Activated CD4-positive, alpha-beta T cell treated with anti-CD3 and anti-CD28 coated beads, Interleukin-2, amount 50 U/mL, for 16 hours (primary cell): ENCODE measurements at places on chromosomes 5 and 9.

- no peak for DNase-seq
These were observed 51.7 kb upstream of the KCNMB1 start for GRCh38 chr5:170440771-170441392.

DNA sequence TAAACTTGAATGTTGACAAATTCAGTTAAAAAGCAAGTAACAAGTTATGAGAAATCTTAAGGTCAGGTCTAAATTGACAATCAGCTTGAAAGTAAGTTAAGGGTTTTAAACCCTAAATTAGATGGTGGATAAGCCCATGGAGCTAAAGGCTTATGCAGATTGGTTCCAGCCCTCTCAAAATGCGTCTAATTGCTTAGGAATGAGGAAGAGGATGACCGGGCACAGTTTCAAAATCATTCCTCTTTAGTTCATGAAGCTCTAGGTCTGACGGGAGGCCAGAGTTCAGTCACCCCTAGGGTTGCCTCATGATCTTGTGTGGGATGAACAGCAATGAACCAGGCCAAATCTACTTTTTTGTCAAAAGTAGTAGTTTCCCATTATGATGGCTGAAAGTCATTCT lies 75.4 kb downstream of the SLC38A9 start:
- no peak for DNase-seq

DNA sequence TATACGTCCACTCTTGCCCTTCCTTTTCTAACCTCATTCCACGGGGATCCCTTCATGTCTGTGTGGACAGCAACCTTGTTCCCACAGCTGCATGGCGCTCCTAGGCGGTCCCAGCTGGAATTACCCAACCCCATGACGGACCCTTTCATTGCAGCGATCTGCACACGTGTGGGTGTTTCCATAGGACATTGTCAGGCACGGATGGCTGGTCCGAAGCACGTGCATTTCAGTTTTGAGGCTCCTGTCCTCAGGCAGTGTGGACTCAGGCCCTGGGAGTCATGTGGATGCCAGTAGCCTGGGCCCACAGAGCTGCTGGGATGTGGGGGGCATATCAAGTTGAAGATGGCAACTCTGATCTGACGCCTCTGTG lies 15.0 kb downstream of the CARD19 start:
- DNase-seq, result no peak

DNA sequence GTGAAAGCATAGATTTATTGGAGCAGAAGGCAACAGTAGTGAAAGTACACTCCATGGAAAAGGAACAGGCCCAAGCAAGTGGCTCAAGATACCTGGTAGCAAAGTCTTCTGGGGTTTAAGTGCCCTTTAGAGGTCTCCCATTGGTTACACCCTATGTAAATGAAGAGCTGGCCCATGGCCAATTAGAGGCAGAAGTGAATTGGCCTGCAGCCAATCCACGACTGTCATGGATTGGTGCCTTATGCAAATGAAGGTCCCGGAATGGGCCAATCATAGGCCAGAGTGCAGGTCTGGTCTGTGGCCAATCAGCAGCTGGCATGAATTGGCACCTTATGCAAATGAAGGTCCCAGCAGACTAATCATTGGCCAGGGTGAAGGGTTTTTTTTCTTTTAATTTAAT lies 64.2 kb upstream of the PCSK5 start:
- no peak for DNase-seq

GRCh38 chr5:158023266-158023665 lies 164.3 kb upstream of the CLINT1 start:
- DNase-seq, result no peak

- no peak for DNase-seq
These were observed 2.8 kb upstream of the TEX10 start for GRCh38 chr9:100355561-100355960.

DNA sequence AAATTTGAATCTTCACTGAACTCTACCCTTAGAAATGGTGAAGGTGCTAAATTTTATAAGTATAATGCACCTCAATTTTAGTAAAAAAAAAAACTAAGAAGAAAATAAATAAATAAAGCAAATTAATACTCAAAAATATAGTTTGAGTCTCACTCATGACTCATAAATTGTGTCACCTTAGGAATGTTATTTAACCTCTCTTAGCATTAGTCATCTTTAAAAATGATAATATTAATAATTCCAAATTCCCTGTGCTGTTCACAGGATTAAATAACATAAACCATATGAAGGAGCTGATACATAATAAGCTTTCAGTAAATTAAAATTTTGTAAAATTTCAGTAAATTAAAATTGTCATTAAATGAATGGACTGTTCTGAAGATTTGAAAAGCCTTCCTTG lies 339.8 kb upstream of the RGMB start:
- no peak for DNase-seq

DNA sequence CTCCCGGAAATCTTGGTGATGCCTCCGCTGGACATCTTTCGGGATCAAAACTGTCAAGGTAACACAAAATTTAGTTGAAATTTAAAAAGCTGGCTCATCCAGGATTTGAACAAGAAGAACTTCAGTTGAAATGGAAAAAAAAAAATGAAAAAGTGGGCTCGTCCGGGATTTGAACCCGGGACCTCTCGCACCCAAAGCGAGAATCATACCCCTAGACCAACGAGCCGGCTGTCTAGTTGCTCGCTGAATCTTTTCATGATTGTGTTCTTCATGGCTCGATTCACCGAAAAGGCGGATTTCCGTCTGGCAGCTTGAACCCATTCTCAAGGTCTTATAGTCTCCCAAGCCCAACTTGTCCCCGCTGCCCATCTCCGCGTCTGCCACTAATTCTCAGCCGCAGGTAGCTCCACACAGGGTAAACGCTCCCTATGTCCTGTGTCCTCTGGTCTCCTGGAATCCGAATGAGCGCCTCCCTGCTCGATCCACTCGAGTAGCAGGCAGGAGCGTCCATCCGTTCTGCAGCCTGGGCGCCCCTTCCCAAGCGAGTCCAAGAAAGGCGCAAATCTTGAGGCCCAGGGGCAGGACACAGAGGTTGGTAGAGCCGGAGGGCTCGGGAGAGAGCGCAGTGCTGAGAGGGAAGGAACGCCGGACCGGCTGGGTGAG lies 16.2 kb downstream of the TRIM7 start:
- peak; percentile 86 for DNase-seq

GRCh38 chr9:124658165-124659017 lies 112.7 kb downstream of the NR6A1 start:
- DNase-seq, result peak; percentile 48

GRCh38 chr9:109037946-109038715 lies 24.8 kb upstream of the CTNNAL1 start:
- DNase-seq, result no peak

GRCh38 chr5:135776457-135776856 lies 58.0 kb upstream of the SLC25A48 start:
- DNase-seq, result no peak

DNA sequence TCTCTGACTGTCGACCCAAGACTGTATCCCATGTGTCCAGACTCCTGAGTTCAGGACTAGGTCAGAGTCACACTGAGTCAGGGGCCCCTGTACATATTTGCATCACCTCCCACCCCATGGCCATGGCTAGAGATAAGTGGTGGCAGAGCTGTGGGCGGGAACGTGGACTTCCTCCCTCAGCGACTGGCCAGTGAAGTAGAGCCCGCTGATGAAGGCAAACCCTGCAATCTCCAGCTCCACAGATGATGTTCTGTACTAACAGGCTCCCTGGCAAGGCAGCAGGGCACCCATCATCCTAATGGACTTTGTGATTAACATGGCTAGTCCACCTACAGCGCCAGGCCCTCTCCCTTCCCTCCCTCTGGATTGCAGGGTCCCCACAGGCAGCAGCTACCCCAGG lies 110.5 kb upstream of the LRRTM2 start:
- DNase-seq, result no peak

GRCh38 chr5:42531611-42532010 lies 108.4 kb downstream of the GHR start:
- DNase-seq, result no peak

DNA sequence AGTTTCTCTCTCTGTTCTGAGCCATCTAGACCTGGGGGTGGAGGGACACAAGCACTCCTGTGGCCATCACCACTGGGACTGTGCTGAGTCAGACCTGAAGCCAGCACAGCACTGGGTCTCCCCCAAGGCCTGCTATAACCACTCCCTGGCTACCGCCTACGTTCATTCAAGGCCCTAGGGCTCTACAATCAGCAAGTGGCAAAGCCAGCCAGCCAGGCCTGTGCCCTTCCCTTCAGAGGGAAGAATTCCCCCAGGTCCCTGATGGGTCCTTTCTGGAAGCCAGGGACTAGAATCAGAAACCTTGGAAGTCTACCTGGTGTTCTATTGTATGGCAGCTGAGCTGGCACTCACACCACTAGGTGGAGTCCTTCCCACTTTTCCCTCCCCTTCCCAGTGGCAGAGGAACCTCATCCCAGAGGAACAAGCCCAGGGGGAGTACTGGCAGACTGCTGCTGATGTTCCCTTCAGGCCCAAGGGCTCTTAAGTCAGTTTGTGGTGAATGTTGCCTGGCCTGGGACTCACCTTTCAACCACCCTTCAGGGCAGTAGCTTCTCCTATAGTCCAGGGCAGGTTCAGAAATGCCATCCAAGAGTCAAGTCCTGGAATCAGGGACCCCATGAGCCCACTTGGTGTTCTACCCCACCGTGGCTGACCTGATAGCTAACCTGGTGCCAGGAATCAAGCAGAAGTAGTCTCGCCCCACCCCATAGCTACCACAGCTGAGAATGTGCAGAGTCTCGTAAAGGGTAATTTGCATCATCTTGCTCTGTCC lies 20.0 kb downstream of the JMY start:
- no peak for DNase-seq

GRCh38 chr5:60365001-60365400 lies 335.0 kb downstream of the DEPDC1B start:
- no peak for DNase-seq

DNA sequence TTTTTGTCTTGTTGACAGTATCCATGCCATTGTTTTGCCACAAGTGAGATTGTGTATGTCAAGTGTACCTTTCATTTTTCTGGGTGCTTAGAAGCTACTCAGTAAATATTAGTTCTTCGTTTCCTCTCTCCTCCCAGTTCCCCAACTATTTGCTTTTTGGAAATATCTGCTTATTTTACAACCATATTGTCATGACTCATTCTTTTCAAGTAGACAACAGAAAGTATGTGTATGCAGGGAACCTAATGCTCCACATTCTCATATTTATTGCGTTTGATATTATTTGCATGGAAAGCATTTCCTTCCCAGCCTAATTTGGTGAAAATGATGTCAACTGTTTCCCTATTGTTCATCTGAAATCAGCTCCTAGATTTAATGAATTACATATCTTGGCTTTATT lies 483.7 kb upstream of the RIOK2 start:
- no peak for DNase-seq

DNA sequence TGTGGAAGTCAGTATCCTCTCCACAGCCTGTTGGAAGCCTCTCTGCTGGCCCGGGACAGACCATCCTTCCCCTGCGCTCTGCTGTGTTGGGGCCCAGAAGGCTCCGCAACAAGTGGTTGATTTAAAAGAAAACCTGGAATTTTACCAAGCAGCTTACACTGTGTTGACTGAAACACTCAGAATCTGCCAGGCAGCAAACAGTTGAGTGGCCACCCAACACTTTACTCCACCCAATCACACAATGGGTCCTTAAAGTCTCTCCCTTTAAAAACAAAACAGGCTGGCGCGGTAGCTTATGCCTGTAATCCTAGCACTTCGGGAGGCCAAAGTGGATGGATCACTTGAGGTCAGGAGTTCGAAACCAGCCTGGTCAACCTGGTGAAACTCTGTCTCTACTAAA lies 28.0 kb upstream of the DMRT3 start:
- DNase-seq, result no peak

GRCh38 chr9:133057006-133057405 lies 4.8 kb upstream of the CEL start:
- peak; percentile 32 for DNase-seq

- DNase-seq, result peak; percentile 20
These were observed 33.1 kb downstream of the DAB2IP start for GRCh38 chr9:121684381-121685145.

DNA sequence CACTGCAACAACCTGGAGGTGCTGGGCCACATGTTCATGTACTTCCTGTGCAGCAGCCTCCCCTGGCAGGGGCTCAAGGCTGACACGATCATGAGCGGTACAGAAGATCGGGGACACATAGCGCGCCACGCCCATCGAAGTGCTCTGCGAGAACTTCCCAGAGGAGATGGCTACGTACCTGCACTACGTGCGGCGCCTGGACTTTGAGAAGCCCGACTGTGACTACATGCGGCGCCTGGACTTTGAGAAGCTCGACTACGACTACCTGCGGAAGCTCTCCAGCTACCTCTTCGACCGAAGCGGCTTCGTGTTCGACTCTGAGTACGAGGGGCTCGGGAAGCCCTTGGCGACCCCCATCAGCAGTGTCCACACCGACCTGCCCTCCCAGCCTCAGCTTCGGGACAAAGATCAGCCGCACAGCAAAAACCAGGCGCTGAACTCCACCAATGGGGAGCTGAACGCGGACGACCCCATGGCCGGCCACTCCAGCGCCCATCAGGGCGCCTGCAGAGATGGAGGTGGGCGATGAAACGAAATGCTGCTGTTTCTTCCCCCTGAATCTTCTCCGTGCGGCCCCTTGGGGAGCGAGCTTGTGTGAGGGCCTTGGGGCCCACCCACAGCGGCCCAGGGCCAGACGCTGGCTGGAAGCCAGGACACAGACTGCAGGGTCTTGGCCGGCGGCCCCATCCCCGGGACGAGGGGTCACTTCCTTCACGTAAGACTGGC lies 56.5 kb downstream of the JAK2 start:
- no peak for DNase-seq

GRCh38 chr9:88481933-88482332 lies 53.0 kb upstream of the NXNL2 start:
- DNase-seq, result no peak

GRCh38 chr5:17004441-17005106 lies 68.5 kb upstream of the MYO10 start:
- no peak for DNase-seq

GRCh38 chr5:153081385-153081784 lies 409.1 kb upstream of the GRIA1 start:
- DNase-seq, result no peak

DNA sequence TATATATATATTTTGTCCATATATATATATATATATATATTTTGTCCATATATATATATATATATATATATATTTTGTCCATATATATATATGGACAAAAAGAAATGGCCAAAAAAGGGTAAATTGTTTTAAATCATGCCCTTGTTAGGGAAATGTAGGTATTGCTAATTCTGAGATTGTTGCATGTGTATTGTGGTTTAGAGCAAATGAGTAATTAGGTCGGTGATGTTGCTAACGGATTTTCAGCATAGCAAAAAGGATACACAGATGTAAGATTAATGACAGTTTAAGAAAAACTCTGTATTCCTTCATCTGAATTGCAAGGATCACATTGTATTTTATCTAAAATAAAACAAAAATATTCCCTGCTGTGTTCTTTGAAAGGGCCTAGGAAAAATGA lies 40.2 kb downstream of the OSTF1 start:
- peak; percentile 82 for DNase-seq

DNA sequence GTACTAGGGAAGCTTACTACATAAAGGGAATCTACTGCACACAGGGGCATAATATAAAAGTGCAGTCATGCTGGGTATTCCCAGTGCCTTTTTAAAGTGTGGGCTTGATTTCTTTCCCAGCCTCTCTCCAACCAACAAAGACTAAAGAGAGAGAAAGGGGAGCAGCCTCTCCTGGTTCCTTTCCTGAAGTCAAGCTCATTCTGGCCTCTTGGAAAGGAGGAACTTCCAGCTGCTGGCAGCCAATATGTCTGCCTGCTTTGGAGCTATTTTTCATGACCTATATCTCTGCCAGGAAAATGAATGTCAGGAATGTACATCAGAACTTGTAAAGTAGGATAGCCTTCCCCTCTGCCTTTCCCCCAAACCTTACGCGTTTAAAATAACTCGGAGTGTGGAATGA lies 57.1 kb downstream of the RAB3C start:
- DNase-seq, result no peak
